ENCODE measurements at places on chromosomes 13 and 19. TPM values are rescaled to one million over a fixed set of nuclear protein-coding genes. Genes with fewer than 3 reads are reported as not detected.

ZNF534 gene
- not detected for total RNA-seq

SLC6A16 gene
- total RNA-seq: 1.4 TPM

ZNF772 gene
- 2.8 TPM for total RNA-seq

PLVAP gene
- not detected for total RNA-seq

IGSF23 gene
- not detected for total RNA-seq

TMC4 gene
- 1.1 TPM for total RNA-seq

ZNF69 gene
- 1.5 TPM for total RNA-seq

ZNF317 gene
- total RNA-seq: 37.7 TPM

Measured in activated T-helper 17 cell treated with anti-CD3 and anti-CD28 coated beads, Interleukin-2, amount 50 U/mL, for 72 hours (primary cell).